NCI-H526 treated with DMSO at 0.1 percent for 48 hours (cell line): ENCODE measurements at places on chromosomes 2 and 18.

DNA sequence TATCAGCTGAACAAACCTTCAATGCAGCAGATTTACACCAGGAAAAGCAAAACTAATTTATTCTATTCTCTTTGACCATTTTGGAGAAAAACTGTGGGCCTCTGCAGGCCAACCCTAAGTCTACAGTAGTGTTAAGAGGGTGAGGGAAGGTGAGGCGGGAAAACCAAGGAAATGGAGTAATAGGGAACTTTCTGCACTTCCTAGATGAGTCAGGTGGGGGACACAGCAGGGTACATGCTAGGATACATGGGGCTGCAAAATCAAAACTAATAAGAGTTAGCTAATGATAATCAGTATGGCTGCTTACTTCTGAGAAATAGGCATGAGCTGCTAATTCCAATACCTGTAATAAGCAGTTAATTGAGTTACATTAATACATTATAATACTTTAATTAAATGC lies 66.0 kb upstream of the PGAP1 start:
- no peak for DNase-seq

- peak; percentile 33 for DNase-seq
These were observed 22.5 kb upstream of the SULT1C2 start for GRCh38 chr2:108266218-108266617.

GRCh38 chr2:161355983-161356382 lies 47.8 kb downstream of the PSMD14 start:
- DNase-seq = no peak

DNA sequence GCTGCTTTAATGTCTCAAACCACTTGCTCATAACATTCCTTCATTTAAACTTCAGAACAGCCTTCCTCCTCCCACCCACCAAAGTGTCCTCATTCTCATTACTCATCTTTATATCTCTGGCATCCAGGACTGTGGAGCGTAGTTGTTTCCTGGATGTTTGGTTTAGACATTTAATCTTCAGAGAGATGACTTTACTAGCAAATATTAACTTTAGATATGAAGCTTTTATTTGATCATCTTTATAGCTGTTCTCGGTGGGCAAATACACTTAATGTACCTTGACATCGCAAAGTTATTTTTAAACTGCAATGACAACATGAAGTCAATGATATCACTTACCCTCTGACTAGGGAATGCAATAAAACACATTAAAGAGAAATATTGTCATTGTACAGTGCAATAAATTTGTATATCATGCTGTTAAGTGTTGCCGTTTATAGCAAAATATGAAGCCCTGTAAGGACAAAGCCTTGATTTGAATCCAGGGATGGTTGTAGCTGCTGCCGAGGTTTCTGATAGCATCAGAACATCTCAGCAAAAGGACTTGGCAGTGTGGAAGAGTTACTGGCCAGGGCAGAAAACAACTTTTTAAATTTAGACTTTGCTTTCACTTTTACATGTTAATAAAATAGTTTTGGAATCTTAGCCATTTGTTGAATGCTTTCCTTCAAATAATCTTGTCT lies 4.6 kb upstream of the LAMA3 start:
- no peak for DNase-seq

- DNase-seq = no peak
These were observed 323.1 kb upstream of the TNP1 start for GRCh38 chr2:217182926-217183325.

DNA sequence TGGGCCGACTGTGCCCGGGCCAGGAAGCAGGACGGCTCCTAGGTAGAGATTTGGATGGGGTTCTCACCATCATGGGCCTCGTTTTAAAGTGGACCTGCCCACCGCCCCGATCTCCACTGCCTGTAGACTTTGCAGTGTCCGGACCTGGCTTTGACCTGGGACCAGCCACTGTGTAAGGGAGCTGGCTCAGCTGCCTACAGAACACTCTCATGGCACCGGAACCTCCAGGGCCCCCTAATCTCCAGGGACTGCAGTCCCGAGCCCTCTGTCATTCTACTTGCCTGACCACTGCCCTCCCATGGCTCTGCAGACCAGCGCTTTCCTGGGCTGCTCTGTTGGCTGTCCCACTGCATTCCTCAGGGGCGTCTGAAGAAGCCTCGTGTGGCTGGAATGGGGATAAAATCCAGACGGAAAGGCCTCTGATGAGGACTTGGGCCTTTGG lies 120.8 kb downstream of the GLI2 start:
- DNase-seq = no peak

- DNase-seq = no peak
These were observed 9.7 kb downstream of the FAM98A start for GRCh38 chr2:33589444-33589843.

DNA sequence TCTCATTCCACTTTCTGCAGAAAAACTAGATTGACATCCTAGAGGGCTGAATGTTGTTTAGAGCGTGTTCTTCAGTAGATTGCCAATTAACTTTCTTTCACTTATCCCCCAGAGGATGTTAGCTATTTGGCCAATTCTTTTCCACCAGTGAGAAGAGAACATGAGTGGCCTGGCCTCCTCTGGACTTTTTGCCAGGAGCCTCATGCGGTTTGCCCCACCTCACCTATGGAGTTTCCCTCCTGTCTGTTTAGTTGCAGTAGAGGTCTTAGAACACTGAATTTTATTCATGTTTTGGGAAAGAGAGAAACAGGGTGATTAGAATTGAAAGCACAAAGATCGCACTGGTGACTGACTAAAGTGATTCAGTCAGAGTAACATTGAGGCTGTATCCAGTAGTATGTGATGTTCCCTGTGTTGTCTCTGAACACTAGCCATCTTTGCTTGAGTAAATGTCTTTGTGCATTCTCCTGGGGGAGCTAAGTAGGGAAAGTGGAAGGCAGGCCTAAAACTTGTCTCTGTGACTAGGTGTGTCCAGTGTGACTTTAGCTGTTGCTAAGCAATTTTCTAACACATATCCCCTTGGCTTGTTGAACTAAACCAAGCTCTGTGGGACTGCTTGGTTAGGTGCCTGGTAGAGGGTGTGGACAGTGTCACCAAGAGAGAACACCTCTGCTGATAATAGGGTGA lies 34.0 kb downstream of the UGP2 start:
- DNase-seq = no peak

DNA sequence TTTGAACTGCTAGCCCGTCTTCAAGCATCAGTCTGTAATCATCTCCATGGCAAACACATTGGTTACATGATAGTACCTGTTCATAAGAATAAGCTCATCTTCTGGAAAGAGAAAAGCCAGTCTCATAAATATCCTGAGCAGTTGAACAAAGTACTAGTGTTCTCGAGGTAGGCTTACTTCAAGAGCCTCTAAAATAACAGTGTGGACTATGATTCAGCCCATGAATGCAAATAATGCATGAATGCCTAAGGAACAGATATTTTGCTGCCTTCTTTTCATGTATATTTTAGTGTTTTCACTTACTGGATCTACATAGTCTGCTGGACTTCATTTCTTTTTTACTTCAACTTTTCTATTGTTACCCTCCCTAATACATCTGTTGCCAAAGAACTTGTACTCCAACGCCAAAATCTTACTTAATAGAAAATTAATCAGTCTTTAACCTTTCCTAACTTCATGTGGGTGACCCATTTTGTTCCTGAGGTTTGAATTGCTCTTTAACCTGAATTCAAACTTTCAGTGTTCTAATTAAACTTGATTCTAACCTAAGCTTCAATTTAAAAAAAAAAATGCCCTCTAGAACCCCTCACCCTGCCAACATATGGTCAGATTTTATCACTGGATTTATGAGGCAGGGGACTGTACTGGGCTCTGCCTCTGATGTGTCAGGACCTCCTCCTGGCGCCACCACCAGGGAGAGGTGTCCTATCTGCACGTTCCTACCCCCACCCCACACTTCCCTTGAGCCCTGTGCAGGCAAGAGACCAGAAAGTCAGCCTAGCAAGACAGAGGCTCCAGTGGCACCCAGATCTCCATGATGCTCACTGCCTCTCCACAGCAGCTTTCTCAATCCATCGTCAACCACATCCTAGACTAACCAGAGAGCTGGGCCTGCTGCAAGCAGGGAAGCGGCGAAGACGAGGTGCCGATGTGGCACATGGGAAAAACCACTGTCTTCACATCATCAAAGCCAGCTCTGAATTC lies 264.7 kb upstream of the ID2 start:
- no peak for DNase-seq

DNA sequence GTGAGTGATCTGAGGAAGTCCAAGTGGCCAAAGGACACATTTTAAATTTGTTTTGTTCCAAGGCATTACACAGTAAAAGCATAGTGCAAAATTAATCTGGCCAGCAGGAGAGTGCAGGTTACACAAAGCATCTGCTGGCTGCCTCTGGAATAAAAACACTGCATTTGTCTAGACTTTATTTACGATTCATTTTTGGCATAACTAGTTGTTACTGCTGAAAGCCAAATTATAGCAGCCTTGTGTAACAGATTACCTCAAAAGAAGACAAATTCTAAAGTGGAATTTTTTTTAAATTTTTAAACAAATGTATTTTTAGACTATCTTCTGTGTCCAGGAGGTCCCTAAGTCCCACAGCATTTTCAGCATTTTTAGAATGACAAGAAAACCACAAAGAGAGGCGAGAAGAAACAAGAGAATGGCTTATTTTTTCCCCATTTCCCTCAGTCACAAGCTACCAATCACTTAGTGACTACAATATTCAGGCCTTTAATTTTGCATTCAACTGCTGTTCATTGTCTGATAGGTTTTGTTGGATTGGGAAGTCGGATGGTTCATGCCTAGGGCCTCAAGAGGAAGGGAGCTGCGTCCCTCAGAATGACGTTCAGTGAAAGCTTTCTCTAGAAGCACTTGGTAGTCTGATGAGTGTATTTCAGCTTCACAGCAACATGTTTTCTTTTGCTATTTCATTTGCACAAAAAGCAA lies 46.0 kb downstream of the TMEFF2 start:
- DNase-seq = no peak

DNA sequence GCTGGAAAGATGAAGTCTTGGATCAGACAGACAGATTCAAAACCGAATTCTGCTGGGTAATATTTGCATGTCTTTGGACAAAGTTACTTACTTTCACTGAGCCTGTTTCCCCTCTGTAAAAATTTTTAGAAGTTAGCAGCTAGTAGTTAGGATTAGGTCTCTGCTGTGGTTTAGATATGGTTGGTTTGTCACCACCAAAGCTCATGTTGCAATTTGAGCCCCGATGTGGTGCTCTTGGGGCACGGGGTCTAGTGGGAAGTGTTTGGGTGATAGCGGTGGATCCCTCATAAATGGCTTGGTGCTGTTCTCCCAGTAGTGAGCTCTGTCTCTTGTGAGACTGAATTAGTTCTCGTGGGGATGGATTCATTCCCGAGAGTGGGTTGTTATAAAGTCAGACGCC lies 38.9 kb upstream of the PNO1 start:
- no peak for DNase-seq

- DNase-seq = no peak
These were observed 348.7 kb upstream of the CDH20 start for GRCh38 chr18:60984510-60984909.

- DNase-seq = no peak
These were observed 3.4 kb upstream of the RAD51AP2 start for GRCh38 chr2:17521621-17522020.

DNA sequence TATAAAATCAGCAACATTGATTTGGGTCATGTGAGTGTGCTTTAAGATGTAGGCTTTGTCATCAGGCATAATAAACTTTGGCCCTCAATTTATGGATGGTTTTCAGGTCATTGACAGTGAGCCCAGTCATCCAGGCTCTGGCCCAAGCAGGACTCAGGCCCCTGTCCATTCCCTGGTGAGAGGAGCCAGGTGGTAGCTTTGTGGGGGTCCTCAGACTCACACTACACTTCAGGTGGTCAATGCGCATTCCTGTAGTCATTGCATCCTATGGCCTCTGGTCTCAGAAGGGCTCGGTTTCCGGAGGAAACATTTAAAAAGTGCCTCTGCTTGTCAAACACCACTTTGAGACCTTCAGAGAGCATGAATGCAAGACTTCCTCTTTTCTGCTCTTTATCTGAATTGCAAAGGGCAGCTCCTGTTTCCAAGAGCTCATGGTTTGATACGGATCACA lies 20.2 kb downstream of the LGALSL start:
- no peak for DNase-seq

- no peak for DNase-seq
These were observed 15.9 kb downstream of the CAPG start for GRCh38 chr2:85394261-85394681.

DNA sequence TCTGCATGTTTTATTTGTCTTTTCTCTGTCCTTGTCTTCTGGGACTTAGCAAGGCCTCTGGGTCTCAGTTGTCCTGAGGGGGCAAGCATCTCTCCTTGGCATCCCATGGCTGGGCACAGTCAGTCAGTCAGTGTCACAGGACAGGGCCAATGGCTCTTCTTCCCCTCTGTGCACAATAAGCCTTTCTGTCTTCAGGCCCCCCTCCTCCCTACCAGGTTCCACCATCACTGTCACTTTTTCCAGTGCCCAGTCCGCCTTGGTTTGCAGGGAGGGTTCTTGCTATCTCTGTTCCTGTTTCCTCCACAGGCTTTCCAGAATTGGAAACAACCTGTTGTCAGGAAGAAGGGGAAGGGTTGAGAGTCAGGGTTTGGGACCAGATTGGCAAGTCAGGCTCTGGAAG lies 1.7 kb upstream of the VAMP5 start:
- no peak for DNase-seq

GRCh38 chr18:67525328-67526099 lies 9.0 kb upstream of the DSEL start:
- DNase-seq = no peak

DNA sequence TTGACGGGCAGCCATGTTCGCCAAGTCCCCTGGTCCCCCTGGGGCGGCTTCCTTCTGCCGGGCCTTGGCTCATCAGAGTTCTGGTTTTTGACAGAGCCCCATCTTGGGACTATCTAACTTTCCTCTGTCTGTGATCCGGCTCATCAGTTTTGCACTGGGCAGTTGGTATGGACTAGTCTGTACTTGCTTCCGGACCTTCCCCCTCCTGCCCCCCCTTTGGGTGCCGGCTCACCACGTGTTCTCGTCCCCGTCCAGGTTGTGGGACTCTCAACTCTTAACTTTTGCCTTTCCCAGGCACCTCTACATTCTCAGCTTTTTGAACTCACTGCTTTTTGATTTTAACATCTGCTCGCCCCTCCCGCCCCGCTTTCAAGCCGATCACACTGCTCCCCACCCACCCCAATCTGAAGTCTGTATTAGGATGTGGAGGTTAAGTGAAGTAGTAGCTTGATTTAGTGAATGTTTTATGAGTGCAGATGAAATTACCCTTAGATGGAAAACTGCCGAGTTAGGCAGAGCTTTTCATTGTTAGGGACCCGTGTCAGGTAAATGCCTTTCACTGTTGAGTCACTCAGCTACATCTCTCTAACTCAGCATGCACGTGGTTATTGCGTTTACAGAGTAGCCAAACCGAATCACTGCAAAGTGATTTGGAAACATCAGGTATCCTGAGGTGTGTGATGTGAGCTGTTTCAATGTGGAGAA lies 874 bp downstream of the WDR43 start:
- no peak for DNase-seq
